ENCODE measurements at places on chromosomes 3 and 15.

DNA sequence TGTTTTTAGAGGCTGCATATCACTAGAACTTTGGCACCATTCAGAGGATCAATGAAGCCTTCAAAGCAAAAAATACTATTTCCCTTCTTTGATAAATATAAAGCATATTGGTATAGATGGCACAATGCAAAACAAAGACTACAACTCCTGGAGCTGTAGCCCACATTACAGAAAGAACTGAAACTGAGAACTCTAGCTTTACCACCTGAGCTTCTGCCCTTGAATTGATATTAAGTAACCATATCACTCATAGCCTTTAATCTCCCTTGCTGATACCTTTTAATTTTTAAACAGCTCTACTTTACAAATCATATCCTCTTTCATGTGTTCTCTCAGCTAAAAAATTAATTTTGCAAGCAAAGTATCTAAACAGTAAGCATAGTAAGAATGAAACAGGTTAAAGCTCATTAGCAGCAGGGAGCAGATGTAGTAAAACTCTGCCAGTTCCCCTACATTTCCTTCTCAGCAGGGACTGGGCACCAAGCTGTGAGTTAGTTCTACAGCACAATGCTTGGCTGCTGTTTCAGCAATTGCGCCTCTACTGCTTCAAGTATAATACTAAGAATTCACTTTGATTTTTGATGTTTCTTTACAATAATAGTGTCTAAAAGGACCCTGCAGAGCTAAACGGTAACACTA lies 97.9 kb upstream of the NANOGP8 start:
- no peak for DNase-seq

DNA sequence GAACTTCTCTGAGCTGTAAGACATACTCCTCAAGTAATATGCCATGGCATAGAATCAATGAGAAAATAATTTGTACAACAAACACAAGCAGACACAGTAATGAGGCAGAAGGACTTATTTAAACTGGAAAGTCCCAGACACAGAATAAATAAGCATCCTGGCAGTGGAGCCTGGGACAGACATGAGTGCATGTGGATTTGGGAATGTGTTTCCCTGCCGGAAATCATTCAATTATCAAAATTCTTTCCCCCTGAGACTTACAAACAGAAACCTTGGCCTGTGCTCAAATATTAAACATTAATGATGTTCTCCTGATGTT lies 520.1 kb downstream of the ROBO1 start:
- DNase-seq, result peak; percentile 70

DNA sequence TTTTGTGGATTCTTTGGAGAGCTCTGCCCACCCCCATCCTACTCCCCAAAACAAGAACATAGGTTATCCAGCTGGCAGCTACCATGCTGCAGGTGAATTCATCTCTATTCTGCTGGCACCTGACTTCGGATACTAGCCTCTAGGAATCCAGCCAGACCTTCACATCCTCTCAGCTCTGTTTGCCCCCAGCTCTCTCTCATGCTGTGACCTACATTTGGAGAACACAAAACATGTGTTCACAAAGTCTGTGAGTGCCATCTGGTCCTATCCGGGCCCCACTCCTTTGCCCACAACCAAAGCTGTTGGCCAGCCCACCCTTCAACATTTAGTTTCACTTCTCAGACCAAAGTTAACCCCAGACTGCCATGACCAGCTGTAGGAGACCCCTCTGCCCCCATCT lies 89.4 kb upstream of the C3orf80 start:
- DNase-seq, result no peak

DNA sequence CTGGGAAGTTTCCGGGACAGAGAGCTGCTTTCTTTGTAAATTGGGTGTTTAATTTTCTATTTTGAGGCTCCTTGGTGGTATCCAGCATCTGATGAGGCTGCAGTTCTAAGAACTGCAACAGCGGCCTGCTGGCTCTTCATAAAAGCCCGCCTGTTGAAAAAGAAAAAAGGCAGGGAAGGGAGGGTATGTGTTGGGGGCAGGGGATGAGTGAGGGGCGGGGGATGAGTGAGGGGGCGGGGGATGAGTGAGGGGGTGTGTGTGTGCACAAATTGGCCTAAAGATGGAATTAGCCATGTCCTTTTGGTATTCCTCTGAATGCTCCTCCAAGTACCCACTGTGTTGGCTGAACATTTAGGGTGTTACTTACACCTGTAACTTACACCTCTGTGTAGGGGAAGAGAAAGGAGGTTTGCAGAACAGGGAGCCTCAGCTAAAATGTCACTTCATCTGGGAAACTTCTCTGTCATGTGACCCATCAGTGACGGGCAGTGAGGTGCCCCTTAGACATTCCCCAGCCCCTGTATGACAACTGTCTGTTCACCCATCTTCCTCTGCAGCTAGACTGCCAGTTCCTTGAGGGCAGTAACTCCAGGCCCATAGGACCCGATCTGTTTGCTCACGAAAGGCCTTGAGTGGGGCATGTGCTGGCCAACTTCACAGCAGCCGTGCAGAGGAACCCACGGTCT lies 57.6 kb downstream of the LRIG1 start:
- DNase-seq, result no peak

GRCh38 chr3:120114376-120114775 lies 20.1 kb upstream of the GSK3B start:
- DNase-seq, result no peak

DNA sequence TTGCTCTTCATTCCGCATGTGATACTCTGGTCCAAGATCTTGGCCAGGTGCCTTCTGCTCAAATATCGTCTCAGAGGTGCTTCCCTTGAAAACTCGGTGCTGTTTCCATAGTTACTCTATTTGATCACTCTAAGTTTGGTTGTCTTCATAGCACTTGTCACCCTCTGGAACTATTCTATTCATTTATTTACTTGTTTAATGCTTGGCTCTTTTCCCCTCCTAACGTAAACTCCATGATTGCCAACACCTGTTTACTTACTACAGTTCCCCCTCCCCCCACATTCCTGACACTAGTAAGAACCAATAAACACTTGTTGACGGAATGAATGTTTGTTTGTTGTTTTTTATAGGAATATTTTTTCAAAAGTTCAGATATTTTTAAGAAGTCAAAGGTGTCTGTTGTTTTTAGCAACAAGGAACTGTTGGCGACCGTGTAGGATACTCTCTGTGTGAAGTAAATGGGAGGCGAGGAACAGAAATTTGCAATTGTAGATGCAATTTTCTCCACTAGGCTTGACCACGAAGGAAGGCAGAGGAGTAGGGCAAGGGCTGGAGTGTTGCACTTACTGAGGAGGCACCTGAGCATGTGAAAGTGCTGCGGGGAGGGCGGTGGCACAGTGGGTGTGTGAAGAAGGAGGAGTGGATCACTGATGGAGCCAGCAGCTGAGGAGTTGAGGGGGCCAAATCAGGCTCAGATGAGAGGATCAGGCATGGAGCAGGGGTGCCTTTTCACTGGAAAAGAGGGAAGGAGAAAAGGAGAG lies 48.4 kb downstream of the MOBP start:
- DNase-seq, result no peak

DNA sequence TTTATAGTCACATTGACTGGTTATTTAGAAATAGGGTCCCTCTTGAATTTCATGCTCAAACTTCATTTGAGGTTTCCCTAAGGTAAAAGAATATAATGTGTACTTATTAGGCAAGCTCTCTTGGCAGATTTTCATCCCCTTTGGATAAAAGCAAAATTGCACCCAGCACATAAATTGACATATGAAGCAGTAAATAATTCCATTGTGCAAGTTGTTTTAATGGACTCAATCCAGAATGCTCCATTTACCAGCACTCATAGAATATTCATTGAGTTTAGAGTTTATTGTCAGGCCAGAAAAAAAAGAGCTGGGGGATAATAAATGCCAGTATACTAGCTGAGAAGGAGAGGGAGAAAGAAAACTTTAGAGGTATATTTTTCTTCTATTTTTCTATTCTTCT lies 136.8 kb downstream of the TPRG1 start:
- no peak for DNase-seq

- DNase-seq, result no peak
Measured at GRCh38 chr3:61448378-61448777, 113.0 kb upstream of the PTPRG start.

DNA sequence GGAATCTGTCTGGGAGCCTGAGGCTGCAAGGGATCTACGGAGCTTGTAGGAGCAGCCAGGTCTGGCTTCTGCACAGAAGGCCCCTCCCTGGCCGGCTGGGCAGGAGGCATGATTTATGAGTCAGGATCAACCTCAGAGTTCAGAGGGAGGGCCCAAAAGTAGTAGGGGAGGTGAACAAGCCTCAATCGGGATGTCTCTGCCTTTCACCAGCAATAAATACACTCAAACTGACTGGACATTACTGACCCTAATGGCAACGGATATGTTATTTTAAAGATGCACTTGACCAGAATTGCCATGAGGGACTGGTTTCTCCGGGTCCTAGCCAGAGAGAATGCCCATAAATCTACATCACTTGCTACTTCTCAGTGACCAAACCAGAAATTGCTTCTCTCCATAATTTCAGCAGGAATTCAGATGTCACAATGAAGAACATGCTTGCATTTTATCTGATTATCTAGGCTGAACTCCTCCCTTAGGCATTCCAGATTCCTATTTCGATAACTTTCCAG lies 109.6 kb upstream of the LMOD3 start:
- no peak for DNase-seq

DNA sequence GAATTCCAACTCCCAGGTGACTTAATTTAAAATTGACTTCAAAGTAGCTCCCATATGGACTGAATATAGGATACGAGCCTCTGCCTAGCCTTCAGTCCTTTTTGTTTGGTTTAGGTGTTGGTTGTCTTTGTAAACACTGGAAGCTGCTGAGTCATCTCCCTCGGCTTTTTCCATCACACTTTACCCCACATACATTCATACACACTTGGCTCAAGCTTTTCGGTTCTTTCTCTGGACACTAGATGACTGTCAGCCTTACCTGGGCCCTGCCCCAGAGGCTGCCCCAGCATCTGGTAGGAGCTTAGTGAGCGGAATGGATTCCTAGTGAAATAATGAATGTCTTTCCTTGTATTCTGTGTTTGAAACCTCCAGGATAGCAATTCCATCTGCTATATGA lies 201.5 kb upstream of the IL12A start:
- no peak for DNase-seq

GRCh38 chr3:14620512-14620911 lies 31.1 kb upstream of the CCDC174 start:
- DNase-seq, result peak; percentile 4

DNA sequence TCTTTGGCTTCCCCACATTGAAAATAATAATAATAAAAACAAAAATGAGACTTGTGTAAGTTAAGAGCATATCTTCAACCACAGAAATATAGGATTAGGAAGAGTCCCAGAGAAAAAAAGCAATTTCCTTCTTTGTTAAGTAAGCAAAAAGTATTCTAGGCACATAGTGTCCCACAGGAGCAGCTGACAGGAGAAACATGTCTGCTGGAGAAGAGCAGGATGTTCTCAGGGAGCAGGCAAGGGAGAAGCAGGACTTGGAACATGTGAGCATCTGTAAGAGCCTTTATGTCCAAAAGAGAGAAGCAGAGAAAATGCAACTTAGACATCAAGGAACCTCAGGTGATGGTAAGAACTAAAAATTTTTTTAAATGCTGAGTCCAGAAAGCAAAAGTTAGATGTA lies 39.0 kb downstream of the TTC23 start:
- DNase-seq, result no peak

GRCh38 chr3:15708882-15709677 lies 88.7 kb downstream of the ANKRD28 start:
- no peak for DNase-seq

- no peak for DNase-seq
Measured at GRCh38 chr15:90986790-90987507, 7.4 kb downstream of the PRC1 start.

DNA sequence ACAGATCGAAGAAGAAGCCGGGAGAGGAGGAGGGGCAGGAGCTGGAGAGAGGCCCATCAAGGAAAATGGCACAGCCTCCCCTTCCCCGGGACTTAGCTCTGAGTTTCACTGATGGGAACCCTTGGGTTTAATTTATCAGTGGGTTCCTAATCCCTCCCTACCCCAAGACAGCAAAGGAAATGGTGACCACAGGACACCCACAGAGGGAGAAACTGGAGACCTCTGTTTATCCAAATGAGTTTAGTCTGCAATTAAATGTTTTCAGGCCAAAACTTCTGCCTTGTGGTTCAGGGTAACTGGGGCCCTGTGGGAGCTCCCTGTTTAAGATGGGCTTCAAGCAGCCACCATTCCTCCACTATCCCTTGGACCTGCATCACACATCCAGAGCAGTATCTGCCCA lies 190.8 kb upstream of the TOPAZ1 start:
- no peak for DNase-seq

GRCh38 chr3:147370349-147370748 lies 36.0 kb downstream of the ZIC4 start:
- no peak for DNase-seq

DNA sequence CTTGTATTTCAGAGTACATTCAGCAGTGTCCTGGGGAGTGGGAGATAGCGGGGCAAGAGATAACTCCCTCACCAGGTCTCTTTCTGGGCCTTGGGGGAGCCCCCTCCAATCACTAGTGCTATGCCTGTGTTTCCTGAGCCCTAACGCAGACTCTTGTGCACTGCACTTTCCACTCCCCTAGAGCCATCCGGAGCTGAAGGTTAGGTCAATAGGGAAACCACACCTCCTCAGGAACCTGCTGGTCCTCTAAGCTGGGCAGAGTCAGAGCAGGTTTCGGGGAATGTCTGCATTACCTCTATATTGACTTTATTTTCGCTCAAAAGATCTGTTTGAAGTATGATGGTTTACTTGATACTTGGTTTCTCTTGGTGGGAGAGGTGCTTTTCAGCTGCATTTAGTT lies 617.0 kb upstream of the ROBO1 start:
- DNase-seq, result no peak

- peak; percentile 69 for DNase-seq
Measured at GRCh38 chr3:134406331-134407238, 32.3 kb upstream of the AMOTL2 start.

- DNase-seq, result no peak
Measured at GRCh38 chr15:25799906-25800700, 63.0 kb downstream of the ATP10A start.

GRCh38 chr15:96514607-96515285 lies 184.2 kb downstream of the NR2F2 start:
- DNase-seq, result no peak

DNA sequence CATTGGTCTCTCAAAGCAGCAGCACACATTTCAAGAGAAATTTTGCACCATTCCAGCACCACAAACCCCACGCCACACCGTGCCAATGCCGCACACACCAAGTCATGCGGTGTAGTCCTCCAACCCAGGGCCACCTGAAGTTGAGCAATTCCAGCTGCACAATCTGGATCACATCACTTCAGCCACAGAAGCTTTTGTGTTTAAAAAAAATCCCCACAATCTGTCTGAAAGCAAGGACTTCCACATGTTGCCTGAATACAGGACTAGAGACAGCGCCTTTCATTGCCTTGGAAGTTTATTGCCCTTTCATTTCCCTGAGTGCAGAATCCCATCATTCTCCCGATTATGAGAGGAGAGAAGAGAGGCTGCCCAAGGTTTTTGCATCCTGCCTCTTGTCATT lies 175.6 kb upstream of the BCL6 start:
- DNase-seq, result no peak

GRCh38 chr3:132543011-132543739 lies 53.9 kb upstream of the ACKR4 start:
- DNase-seq, result peak; percentile 60

GRCh38 chr15:50563756-50564155 lies 17.3 kb upstream of the USP50 start:
- DNase-seq, result no peak

- no peak for DNase-seq
Measured at GRCh38 chr15:73957276-73957675, 31.0 kb downstream of the LOXL1 start.

Data from muscle of arm (tissue), 14 donors.